ENCODE measurements at places on chromosomes 5 and 9.

GRCh38 chr5:80565330-80565729 is 4.8 kb downstream of the ANKRD34B start:
- DNase-seq: no peak

DNA sequence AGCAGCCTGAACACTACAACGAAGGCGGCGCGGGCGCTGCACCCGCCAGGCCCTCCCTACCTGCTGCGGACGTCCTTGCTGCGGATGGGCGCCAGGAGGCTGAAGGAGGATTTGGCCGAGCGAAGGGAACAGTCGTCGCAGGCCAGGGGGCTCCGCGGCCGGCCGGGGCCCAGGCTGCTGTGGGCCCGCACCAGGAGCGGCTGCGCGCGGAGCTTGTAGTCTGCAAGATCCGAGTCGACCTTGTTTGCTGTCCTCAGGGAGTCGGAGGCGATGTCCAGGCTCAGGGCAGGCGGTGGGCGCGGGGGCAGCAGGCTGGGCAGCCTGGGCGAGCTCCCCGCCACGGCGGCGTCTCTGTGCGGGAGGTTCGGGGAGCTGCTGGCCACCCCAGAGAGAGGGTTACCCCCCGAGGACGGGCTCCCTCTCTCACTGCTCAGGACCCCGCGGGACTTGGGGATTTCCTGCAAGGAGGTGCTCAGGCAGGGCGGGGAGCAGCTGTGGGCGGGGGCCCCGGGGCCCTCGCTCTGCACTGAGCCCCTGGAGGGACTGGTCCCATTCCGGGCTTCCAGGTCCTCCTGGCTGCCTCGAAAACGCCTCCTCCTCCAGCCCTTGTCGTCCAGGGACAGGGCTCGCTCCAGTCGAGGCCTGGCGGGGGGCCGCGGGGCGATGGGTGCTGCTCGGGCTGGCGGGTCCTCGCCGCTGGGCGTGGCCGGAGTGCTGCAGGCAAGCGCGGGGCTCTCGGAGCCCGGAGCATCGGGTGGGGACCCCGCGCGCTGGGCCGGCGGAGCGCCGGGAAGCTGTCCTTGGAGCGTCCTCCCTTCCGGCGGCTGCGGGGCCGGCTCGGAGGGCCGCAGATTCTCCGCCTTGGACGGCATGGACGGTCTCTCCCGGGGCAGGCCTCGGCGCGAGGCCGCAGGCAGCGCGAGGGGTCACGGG is 831 bp downstream of the INPP5E start:
- DNase-seq: no peak

DNA sequence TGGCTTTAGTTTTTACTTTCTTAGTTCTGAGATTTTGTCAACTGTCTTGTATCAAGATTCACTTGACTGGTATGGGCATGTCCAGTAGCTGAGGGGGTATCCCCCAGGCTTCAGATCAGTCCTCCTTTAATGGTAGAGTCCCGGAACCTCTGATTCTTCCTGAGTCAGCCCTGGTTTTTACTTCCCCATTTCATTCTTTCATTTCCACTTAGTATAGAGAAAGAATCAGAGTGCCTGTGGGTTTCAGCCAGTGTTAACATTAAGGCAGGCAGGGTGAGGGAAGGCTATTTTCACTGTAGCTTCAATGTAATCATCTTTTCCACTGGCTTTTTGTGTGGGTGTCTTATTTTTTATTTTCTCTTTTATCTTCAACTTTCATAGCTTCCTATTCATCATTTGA is 8.3 kb upstream of the COMMD10 start:
- no peak for DNase-seq

GRCh38 chr5:10198021-10198420 is 51.7 kb downstream of the ATPSCKMT start:
- DNase-seq: no peak

GRCh38 chr9:118583414-118583813 is 785.8 kb downstream of the BRINP1 start:
- DNase-seq: no peak

GRCh38 chr5:4661326-4661725 is 478.8 kb upstream of the ADAMTS16 start:
- DNase-seq: no peak

GRCh38 chr5:148820461-148821395 is 5.7 kb upstream of the ADRB2 start:
- no peak for DNase-seq

- DNase-seq: no peak
Observed at GRCh38 chr5:78631931-78632330, 16.6 kb downstream of the LHFPL2 start.

DNA sequence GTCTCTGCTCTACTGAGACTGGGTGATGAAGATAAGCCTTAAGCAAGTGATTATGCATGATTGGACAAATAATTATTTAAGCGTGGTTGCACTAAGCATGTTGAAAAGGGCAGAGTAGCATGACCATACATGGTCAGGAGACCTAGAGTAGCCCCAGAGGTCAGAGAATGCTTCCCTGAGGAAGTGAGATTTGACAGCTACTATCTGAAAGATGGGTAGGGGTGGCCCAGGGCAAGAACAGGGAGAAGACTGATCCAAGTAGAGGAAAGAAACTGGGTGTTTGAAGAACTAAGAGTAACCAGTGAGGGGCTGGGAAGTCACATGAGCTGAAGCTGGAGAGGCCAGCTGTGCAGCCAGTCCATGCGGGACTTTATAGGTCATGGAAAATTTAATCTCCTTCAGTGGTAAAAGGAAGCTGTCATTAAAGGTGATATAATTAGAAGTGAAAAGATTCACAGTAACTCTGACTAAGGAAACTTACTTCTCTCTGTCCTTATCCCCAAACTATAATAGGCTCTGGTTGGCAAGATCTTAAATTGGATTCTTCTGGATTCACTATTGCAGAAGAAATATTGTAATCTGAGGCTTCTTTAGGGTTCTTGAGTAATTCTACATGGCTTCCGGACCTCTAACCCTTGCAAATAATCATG is 35.2 kb downstream of the YIPF5 start:
- no peak for DNase-seq
